GDM1 (cell line): ENCODE measurements at places on chromosomes 12 and 14.

DNA sequence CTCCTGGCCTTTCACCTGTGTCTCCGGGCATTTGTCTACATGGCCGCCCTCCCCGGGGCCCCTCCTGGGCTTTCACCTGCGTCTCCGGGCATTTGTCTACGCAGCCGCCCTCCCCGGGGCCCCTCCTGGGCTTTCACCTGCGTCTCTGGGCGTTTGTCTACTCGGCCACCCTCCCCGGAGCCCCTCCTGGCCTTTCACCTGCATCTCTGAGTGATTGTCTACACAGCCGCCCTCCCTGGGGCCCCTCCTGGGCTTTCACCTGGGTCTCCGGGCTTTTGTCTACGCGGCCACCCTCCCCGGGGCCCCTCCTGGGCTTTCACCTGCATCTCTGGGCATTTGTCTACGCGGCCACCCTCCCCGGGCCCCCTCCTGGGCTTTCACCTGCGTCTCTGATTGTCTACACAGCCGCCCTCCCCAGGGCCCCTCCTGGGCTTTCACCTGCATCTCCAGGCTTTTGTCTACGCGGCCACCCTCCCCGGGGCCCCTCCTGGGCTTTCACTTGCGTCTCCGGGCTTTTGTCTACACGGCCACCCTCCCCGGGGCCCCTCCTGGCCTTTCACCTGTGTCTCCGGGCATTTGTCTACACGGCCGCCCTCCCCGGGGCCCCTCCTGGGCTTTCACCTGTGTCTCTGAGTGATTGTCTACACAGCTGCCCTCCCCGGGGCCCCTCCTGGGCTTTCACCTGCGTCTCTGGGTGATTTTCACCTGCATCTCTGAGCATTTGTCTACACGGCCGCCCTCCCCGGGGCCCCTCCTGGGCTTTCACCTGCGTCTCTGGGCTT lies 68.0 kb upstream of the GALNT9 start:
- DNase-seq: no peak

GRCh38 chr12:6452944-6453630 lies 1.2 kb downstream of the TAPBPL start:
- DNase-seq: no peak

DNA sequence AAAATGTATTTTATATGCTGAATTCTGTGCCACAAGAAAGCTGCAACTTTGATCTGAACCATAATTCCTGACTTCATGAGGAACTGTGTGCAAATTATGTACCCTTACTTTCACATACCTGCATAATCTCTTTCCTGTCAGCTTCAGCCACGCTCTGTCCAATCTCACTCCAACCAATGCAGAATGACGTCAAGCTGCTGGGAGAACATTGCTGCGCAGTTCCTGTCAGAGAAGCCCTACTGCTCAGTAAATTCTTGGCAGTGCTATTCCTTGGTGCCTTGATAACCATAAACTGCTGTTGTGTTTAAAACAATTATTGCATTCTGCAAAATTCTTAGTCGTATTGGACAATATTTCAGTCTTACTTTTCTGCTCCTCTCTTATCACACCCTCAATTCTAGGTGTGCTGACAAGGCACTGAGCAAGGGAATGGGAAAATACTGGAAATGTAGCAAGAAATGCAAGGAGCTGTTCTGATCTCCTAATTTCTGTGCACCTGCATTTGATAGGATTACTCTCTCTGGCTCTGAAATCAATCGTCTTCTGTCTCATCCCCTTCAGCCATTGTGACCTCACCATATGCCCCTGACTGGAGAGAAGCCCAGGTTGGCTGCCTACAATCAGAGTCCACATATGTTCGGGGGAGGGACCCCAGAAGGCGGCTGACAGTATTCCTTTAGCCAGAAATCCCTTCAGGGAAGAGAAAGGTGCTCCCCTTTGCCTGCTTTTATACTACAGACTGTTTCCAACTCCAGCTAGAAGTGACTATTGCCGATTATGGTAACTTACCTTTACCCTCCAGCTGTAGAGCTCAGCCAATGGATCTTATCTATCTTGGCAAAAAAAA lies 274.9 kb upstream of the NOVA1 start:
- no peak for DNase-seq

DNA sequence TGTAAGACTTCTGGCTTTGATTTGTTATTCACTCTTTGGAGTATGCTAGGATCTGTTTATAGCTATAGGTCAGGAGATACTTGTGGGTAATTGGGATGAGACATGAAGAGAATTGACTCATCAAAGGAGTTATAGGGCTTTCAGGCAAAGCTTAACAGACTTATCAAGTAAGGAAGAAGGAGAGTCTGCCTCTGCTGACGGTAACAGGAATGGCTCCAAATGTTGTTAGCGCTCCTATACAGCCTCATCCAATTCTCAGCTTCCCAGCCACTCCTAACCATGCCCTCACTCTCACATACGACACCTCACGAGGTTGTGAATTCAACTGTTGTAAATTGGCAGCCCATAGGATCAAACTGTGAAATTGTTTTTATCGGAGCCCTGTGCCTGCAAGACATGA lies 140.5 kb downstream of the KCNA5 start:
- DNase-seq: no peak

- no peak for DNase-seq
These were observed 48.1 kb downstream of the TMTC1 start for GRCh38 chr12:29735604-29736003.

- no peak for DNase-seq
These were observed 54.1 kb upstream of the YARS2 start for GRCh38 chr12:32809846-32810245.

DNA sequence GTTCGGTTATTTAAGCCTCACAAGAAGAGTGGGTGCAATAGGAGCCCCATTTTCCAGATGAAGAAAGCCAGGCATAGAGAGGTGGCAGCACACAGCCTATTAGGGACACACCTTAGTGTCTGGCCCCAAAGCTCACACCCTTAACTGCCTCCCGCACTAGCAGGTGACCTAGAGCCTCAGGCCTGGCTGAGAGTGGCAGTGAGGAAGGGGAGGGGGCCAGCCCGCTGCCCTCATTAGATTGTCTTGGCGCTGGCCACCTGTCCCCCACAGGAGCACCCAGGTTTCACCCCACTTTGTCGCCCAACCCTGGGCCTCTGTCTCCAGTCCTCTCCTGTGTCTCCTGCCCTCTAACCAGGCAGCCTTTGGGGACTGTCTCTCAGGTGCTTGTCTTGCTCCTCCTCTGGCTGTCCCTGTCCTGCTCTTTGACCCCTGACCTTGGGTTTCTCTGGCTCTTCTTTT lies 18.5 kb upstream of the PGF start:
- no peak for DNase-seq

DNA sequence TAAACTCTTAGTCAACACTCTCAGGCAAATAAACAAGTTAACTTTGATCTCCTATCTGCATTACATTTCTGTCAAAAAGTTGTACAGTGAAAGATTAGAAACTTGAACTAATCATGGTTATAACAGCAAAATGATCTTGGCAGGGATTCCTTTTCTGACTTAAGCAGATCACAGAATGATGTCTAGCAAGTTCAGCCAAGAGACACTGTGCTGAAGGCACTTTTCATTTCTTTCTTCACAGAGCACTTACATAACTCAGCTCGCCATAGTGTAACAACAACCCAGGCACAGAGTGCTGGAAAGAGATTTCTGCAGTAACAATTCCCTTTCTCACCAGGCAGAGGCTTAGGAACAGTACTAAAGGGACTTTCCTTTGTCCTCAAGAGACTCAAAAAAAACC lies 19.6 kb upstream of the CSRP2 start:
- no peak for DNase-seq

DNA sequence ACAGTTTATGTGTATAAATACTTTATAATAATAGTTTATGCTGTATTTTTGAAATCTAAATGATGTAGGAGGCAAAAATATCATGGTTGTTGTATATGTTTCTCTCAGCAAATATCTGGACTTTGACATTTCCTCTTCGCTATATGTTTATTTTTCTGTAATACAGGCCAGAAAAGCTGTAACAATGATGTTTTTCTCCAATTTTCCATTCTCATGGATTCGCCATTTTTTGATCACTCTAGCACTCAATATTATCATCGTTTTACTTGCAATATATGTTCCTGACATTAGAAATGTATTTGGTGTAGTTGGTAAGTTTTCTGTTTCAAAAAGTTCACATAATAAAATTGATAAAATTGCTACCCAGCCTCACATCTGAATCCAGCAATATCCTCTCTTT lies 70.6 kb downstream of the SLC38A6 start:
- DNase-seq: no peak

GRCh38 chr12:19244312-19244711 lies 114.8 kb downstream of the PLEKHA5 start:
- DNase-seq: no peak

DNA sequence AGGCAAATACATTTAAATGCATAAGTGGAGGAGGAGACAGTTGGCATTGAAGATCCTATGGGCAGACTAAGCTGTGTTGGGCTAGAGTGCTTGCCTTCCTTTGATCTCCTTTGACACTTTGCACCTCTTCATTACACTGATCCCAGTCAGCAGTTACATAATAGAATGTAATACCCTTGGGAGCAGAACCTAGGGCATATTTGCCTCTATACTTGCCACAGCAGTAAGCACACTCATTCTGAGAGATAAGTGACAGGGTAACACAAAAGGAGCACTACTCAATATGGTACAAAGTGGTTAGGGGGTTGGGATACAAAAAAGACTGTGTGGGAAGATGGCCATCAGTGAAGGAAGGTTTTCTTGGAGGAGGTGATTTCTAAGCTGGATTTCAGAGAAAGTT lies 9.0 kb downstream of the MARS1 start:
- no peak for DNase-seq
